Cardiac muscle cell (in vitro differentiated cells and primary cell): ENCODE measurements at places on chromosomes 1 and 21. TPM values are rescaled to one million over a fixed set of nuclear protein-coding genes. Genes with fewer than 3 reads are reported as not detected.

DNA sequence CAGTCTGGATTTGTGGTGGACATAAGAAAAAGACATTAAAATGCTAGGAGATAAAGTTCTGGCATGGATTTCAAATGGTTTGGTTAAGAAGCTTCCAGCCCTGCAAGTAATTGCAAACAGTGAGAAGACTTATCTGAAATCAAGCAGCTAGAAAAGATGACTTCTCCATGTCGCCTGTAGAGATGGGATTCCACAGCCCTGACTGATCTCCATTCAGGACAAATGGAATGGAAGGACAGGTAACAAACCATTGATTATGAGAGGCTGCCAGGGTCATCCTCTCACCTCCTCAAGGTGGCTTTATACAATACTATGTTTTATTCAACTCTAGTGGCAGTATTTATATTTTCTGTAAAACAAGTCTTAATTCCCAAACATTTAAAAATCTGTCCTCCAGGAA lies 237.9 kb downstream of the HLX start:
- DNase-seq: no peak

DNA sequence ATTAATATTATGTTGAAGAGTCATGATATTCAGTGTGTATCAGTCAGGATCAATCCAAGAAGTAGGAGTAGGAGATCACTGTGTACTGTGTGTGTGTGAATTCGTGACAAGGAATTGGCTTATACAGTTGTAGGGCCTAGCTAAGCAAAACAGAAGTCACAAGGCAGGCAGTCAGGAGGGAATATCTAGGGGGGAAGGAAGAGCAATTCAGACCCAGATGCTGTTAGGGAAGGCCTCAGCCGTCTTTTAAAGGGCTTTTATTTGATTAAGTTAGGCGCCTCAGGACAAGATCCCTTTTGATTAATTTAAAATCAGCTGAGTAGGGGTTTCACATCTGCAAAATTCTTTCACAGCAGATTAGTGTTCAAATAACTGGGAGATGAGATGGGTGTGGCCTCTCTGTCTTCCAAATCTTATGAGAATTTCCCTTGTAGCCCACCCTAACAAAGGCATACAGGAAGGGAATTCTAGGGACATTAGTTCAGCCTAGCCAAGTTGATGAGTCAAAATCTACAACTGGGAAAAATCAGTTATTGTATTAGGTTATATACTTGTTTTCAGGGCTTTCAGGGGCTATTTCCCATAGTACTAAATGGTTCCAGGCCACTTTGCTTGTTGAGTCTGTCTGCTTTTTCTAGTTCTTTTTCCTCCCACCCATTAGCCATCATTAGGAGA lies 47.4 kb downstream of the ALG6 start:
- DNase-seq: no peak

GRCh38 chr1:100710906-100711682 lies 8.4 kb upstream of the VCAM1 start:
- no peak for DNase-seq

DNA sequence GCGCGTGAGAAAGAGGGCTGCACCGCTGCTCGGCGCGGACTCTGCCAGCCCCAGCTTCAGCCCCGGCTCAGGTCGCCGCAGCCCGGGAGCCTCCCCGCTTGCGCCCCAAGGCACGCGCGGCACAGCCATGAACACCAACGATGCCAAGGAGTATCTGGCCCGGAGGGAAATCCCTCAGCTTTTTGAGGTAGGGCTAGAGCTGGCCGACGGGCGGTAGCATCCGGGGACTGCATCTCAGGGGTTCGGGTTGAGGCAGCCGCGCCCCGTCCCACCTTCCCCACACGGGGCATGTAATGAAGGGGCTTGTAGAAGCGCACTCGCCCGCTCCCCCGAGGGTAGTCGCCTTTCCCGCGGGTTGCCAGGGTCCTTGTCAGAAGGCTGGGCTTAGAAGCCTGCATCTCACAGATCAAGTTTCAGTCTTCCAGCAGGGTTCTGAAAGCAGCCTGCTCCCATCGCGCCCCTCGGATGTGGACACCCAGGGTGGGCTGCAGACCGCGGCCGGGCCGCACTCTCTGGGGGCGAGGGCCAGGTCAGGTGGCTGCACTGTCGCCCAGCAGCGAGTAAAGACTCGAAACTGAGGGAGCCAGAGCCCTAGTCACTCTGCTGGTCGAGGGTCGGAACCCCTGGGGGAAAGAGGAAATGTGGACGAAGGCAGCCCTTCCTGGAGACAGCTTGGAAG lies 507 bp downstream of the AK5 start:
- DNase-seq: no peak

DNA sequence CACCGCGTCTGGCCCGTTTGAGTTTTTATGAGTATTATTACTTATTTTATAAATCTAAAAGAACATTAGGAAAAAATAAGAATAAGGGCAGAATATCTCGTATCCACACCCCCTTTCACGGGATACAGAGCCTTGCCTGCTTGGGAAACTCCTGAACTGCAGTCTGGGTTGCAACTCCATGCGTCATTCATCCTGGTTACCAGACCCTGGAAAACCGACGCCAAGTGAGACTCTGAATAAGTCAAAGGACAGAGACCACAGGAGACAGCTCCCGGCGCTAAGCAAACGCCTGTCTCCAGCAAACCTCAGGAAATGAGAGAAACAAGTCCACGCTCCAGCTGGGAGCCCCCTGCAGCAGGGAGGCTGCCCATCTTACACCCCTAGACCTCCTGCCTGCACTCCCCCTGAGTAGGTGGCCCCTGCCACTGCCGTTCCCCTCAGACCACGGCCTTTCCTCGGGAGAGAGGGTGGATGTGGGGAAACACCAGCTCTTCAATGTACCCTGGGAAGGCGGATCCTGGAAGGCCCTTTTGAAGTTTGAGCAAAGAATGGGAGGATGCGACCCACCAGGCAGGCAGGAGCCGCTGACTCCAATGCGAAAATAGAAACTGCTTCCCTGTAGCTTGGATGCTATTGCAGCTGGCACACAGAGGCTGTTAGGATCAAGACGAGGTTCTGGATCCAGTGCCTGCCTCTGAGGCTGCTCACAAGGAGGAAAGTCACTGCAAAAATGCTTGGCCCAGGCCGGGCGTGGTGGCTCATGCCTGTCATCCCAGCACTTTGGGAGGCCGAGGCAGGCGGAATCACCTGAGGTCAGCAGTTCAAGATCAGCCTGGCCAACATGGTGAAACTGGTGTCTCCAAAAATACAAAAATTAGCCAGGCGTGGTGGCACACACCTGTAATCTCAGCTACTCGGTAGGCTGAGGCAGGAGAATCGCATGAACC lies 37.7 kb upstream of the GPR157 start:
- DNase-seq: no peak

Gene TMEM240
- 8.1 and 26.0 TPM in 2 replicates for total RNA-seq

Gene PROK1
- 0.24 TPM in 1 of 2 replicates, not detected in the other for total RNA-seq
